T-cell (primary cell): ENCODE measurements at places on chromosomes 1 and 21.

GRCh38 chr1:65820983-65821382, 28.3 kb downstream of the PDE4B start:
- DNase-seq, result no peak

DNA sequence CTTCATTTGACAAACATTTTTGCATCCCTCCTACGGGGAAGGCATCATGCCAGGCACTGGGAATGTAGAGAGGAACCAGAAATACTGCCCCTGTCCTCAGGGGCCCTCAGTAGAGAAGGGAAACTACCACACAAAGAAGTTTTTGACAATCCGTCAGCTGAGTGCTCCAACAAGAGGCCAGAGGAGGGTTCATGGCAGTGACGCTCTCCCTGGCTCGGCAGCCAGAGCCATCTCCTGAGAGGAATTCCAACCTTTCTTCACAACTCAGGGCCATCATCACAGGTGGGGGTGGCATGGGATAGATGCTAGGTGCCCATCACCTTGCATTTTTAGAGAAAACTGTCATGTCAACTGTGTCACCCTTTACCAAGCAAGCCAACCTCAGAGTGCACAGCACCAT, 154.1 kb downstream of the HIVEP3 start:
- DNase-seq, result no peak

DNA sequence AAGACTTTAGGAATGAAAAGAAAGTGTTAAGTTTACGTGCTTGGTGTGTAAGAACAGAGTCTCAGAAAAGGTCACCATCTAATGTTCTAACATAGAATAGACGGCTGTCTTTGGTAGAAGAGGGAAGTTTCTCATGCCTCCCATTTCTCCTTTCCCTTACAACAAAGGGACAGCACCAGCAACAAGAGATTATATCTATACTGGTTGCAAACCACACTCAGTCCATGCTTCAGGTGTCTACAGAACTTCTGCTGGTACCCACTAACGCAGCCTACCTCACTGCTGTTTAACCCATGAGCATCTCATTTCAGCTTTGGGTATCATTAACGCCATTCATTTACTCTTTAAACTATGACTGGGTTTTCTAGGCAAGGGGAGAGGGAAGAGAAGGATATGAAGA, 9.2 kb upstream of the ITPKB start:
- no peak for DNase-seq

DNA sequence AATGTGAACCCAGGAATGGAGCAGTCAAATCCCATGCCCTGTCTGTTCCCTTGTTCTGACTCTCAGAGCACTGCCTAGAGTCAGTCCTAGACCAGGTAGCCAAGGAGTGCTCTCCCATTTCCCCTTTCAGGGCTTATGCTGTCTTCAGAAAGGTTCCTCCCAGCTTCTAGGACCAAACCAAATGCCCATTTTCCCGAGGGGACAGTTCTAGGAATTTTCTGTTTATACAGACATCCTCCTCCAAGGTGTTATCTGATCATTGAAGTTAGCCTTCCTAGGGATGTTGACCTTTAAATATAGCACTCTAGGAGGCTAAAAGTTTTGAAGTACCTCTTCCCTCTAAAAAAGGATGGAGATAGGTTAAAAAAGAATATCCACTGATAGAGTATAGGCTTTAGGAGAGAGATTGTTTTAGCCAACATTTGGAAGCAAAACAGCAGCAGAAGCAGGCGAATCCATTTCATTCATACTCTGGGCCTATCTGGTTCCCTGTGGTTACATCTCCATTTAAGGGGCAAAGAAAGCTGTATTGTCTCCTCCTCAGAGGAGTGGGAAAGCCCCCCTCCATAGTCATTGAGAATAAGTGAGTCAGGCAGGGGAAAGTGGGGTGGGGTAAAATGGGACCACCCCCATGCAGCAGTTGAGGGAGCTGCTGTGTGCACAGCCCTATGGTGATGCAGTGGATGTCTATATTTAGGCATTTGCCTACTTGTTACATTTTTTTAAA, 126.5 kb downstream of the SPATA46 start:
- no peak for DNase-seq

- no peak for DNase-seq
Measured at GRCh38 chr1:39753132-39754025, 14.7 kb downstream of the PPIE start.

- DNase-seq, result no peak
Measured at GRCh38 chr1:34371829-34372532, 195.3 kb downstream of the C1orf94 start.

- DNase-seq, result no peak
Measured at GRCh38 chr21:38389896-38390295, 108.4 kb downstream of the ERG start.

DNA sequence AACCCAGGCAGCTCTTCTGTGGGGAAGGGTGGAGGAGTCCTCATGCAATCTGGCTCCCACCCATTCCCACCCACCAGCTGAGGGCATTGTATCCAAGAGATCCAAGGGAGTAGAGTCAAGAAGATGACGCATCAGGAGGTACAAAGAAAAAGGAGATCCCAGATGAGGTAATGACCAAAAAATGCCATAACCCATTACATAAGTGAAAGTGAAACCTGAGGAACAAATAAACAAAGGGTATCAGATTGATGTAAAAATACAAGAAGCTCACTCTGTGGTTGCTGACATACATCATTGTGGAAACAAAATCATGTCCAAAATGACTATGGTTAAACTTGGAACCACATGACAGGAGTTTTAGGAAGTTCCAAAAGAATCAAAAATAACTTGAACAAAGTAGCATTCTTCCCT, 42.5 kb downstream of the CCN1 start:
- DNase-seq, result no peak

DNA sequence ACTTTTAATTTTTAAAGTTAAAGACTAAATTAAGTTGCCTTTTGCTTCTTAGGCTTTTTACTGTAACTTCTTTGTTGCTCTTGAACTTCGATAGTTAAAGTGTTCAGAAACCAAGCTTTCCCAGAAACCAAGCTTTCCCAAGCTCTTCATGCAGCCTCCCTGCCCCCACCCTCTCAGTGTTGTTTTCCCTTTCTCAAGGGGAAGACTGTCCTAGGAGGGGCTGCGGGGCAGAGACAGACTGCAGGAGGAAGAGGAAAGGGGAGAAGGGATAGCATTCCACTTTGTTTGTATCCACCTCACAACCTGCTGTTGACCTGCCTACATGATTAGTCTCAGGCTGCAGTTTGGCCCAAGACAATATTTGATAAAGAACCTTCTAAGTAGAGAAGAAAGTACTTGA, 39.0 kb upstream of the DIPK1A start:
- DNase-seq, result no peak

DNA sequence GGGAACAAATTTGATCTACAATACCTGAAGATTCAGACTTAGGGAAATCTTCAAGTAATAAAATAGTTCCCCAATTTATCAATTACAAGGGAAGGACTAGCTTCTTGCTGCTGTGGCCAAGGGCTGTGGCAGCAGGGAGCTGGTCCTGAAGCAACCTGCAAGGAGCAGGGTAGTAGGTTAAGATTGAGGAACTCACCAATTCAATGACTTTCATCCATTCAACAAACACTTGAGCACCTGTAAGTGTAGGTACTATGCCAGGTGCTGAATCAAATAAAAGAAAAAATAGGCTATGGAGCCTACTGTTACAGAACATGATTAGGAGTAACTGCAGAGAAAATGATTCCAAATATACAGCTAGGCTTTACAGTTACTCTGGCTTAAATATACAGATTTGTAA, 64.2 kb upstream of the RBM34 start:
- DNase-seq, result no peak

GRCh38 chr1:203681739-203682138, 55.1 kb downstream of the ATP2B4 start:
- DNase-seq, result no peak

DNA sequence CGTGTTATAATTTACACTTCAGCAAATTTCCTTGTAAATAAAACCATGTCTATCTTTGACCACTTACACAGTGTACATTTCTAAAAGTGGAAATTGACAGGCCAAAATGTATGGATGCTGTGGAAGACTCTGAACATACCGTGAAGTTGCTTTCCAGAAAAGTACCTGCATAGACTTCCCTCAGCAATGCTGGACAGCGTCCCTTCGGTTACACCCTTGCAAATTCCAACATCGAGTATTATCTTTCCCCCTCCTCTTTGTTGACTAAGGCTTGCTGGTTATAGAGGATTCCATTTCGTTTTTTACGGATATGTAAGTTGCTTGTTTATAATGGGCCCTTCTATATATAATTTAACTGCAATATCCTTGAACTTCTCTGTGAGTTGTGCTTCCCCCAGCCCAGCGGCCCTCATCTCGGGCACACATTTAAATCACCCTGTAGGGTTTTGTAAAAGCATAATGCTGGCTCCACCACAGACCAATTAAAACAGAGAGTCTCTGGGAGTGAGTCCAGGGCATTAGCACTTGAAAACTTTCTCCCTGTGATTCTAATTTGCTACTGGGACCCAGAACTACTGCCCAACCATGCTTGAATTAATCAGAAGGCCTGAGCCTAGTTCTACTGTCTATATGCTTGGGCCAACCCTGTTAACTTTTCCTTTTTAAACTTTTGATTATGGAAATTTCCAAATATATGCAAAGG, 230.3 kb downstream of the GRIK3 start:
- no peak for DNase-seq

GRCh38 chr1:6343506-6344405, 49.8 kb downstream of the ACOT7 start:
- DNase-seq, result peak; percentile 49

DNA sequence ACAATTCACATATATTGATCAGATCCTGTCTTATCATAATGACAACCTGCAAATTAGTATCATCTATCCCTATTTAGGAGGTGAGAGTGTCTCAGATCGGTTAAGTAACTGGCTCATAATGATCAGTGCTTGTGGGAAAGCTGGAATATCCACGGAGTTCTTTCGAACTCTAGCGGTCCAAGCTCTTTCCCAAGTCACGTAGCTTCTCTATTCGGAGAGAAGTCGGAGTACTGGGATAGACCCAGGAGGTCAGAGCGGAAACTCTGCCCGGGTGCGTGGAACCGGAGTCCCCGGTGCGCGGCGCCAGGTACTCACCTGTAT, 339 bp downstream of the PTGS2 start:
- DNase-seq, result no peak
